NCI-H446 treated with DMSO at 0.1 percent for 48 hours (cell line): ENCODE measurements at places on chromosomes 4 and X.

GRCh38 chr4:11042760-11043159 is 358.2 kb upstream of the CLNK start:
- DNase-seq: no peak

GRCh38 chr4:149708513-149709130 is 107.0 kb downstream of the IQCM start:
- DNase-seq: no peak

GRCh38 chrX:37825215-37825842 is 22.0 kb downstream of the DYNLT3 start:
- DNase-seq: no peak

DNA sequence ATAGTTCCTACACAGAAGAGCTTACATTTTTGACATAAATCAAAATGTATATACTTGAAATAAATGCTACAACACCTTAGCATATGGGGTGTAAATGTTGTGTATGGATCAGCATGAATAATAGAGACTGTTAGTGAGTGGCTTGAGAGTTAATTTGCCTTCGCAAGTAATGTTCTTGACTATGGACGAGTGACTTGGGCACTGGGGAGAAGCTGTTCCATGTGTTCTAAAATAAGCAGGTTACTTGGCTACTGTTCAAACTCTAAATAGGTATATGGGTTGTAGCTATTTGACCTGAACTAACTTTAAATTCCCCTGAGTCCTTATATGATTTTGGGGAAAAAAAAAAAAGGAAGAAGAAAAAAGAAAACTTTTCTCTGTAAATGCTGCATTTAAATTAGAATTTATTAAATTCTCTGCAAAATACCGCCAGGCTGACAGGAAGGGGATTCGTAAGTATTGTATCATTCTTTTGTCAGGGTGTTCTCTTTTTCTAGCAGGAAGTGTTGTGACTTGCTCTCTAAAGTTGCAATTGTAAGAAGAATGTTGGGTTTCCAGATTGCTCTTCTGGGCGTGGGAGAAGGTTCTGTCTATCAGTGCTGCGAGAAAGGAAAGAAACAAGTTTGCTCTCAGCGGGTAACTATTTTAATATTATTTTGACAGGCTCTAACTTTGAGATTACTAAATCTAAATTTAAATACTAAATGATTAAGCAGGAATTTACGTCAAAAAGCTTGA is 32.2 kb downstream of the PLS3 start:
- no peak for DNase-seq

GRCh38 chr4:64394469-64394868 is 14.8 kb downstream of the TECRL start:
- no peak for DNase-seq

GRCh38 chr4:153465615-153466080 is 512 bp upstream of the TMEM131L start:
- DNase-seq: no peak

- DNase-seq: no peak
Measured at GRCh38 chr4:1111259-1111809, 2.0 kb downstream of the RNF212 start.

DNA sequence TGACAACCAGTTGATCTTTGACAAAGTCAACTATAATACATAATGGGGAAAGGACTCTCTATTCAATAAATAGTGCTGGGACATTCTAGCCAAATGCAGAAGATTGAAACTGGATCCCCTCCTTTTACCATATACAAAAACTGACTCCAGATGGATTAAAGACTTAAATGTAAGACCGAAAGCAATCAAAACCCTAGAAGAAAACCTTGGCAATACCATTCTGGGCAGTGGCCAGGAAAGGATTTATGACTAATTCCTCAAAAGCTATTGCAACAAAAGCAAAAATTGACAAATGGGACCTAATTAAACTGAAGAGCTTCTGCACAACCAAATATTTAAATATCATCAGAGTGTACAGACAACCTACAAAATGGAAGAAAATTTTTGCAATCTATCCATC is 185.1 kb downstream of the NPNT start:
- DNase-seq: peak; percentile 29

DNA sequence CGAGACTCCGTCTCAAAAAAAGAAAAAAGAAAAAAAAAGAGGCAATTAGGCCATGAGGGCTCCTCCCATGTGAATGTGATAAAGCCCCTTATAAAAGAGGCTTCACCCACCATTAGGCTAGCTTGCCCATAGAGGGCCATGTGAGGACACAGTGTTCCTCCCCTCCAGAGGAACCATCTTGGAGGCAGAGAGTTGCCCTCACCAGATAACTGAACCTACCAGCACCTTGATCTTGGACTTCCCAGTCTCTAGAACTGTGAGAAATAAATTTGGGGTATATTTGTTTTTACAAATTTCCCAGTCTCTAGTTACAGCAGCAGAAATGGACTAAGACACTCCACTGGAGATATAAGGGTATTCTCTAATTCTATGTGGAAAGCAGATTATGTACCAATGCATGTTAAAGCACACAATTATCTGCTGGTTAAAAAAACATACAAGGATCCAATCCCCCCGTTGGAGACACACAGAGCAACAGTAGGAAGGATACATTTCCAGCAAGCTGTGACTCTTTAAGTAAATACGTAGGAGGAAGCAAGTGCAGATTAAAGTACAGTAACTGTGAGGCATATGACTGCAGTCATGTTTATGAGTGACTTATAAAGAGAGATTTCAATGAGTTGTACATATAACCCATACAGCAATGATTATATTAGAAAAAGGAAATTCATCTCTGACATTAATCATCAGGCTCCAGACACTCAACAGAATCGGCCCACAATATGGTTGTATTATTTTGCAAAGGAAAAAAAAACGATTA is 21.4 kb downstream of the SH3RF1 start:
- no peak for DNase-seq

DNA sequence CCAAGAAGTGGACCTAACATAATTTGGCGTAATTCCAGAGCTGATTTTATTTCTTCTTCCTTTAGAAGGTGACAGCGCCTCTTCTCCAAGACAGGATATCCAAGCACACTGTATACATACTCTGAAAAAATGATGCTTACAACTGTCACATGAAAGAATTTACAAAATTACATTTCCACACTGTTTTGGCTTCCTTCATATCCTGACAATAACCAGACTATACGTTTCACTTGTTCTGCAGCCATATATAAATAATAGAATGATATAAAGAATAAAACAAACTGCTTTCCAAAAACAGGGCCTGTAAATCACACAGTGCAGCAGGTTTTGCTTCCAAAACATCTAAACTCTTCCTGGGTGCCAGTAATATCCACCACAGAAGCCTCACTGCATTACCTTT is 141.6 kb downstream of the FBXO8 start:
- DNase-seq: no peak

GRCh38 chr4:139973015-139973414 is 181.0 kb downstream of the MAML3 start:
- DNase-seq: no peak

DNA sequence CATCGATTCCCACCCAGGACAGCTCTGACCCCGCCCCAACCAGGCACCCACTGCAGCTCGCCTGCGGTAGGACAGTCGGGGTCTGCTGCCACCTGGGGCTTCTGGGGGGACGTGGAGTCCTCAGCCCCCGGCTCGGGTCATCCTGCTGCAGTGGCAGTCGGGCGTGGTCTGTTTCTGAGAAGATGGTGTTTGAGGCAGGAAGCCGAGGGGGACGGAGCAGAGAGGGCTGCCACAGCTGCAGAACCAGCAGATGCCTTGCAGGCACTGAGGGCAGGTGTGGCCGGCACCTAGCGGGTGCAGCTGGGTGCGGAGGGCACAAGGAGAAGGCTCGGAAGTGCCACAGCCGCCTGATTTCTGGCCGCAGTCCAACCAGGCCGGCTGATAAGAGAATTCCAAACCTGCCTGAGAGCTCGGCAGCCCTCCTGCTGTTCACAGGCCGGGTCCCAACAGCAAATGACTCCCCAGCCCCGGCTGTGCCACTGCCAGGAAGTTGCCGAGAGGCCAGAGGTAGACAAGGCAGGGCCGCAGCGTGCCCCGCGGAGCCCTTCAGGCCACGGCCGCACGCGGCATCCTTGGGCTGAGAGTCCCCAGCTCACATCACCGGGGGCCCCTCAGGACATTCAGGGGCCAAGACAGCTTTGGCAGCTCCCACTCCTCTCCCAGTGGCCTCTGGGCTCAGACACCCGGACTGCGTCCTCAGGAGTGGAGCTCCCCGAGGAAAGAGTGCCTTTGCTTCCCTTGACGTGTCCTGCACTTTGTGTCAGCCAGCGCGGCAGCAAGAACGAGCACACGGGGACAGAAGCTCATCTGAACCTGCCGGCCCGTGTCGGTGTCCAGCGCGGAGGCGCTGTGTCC is 9.4 kb upstream of the CPLX1 start:
- DNase-seq: no peak

- DNase-seq: no peak
Measured at GRCh38 chr4:174753021-174753420, 76.0 kb downstream of the GLRA3 start.

- DNase-seq: no peak
Measured at GRCh38 chrX:131626681-131627296, 82.9 kb downstream of the OR13H1 start.

GRCh38 chrX:150475461-150475860 is 93.0 kb upstream of the MTM1 start:
- no peak for DNase-seq

DNA sequence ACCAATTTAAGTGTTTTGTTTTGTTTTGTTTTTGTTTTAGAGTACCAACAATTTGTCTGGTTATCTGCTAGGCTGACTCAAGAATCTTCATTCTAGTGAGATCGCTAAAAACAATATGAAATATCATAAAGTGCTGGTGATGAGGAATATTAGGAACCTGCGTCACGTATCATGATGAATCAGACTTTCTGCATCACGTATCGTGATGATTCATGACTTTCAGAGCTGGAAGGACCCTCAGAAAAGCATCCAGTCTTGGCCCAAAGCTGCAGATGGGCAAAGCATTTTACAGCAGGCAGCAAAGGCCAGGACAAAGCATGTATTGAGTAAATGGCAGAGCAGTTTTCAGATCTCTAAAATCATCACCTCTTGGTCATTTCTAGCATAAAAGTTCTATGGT is 278.0 kb upstream of the BOD1L1 start:
- DNase-seq: no peak

DNA sequence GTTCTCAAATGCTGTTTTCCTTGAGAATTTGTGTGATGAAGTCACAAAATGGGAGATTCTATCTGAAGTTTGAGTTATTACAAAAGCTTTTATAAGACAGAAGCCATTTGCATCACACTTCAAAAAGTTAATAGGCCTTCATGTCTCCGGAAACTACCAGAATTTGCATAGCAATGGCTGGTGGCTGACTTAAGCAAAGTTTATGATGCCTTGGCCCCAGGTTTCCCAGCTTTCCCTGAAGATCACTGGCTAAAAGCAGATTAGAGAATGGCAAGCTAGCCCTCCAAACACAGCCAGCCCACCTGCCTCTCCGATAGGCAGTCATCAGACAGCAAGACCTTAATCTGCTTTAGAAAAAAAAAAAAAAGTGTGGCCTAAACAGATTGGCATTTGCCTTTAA is 197.8 kb downstream of the HS3ST1 start:
- DNase-seq: no peak

- no peak for DNase-seq
Measured at GRCh38 chr4:20839957-20840356, 139.7 kb downstream of the PACRGL start.

DNA sequence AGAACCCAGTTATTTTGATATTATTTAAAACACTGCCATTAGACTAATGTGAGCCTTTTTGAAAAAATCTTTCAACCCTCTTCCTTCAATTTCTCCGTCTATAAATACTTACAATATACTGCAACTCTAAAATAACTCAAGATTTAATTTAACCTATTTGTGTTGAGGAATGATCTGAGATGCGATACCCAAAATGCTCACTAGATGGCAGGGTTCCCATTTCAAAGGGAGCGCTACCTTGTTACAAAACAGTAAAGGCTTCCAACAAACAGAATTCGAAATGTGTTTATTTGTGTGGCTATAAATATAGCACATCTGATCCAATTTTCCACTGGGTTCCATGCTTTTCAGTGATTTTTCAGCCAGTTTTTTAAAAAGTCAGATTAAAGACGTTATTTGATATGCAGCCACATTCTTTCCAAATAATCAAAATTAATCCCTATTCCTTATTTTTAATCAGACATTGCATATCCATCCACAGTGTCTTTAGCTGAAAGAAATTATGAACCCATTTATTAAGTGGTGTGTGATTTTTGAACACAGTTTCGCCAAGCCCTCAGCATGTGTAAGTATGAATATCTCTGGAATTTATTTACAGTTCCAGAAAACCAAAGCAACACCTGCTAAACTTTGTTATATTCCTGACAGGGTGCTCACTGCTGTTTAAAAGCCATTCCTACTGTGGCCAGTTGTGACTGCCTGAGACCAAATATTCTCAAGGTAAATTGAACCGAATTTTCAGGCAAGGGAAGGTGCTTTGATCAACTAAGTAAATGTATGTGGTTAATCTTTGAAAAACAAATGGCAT is 668.0 kb upstream of the LCORL start:
- DNase-seq: no peak

DNA sequence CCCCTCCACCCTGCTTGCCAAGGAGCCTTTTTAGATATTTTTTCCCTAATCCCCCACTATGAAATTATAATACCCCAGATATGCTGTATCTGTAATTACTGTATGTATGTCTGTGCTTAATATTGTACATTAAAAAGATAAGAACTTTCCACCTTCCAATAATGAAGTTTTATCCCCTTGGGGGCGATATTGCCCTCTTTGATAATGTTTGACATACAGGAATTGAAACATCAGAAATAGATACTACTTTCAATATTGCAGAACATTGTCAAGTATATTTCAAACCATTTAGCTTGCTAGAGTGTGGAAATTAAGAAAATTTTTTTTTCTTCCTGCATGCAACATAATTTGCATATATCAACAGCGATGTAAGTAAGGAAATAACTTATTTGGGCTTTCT is 58.9 kb downstream of the NAF1 start:
- no peak for DNase-seq

DNA sequence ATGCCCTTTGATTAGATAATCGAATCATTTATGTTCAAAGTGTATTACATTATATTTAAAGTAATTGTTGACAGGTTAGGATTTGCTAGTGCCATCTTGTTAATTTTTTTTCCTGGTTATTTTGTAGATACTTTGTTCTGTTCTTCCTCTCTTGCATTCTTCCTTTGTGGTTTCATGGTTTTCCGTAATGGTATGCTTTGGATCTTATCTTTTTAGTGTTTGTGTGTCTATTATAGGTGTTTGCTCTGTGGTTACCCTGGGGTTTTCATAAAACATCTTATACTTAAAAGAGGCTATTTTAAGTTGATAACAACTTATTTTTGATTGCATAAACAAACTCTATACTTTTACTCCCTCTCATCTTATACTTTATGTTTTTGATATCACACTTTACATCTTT is 108.2 kb upstream of the SRD5A3 start:
- no peak for DNase-seq

- DNase-seq: no peak
Measured at GRCh38 chr4:169241464-169241863, 29.3 kb downstream of the SH3RF1 start.

GRCh38 chr4:145446184-145446583 is 35.5 kb upstream of the SMAD1 start:
- DNase-seq: no peak
